CD4-positive, alpha-beta T cell treated with Interleukin-15 for 4 hours (primary cell): ENCODE measurements at places on chromosomes 13 and 19.
A peak's percentile ranks its signal among the peaks of the same experiment; 100 is the strongest.

- DNase-seq = no peak
Observed at GRCh38 chr13:26919732-26920131, 159.1 kb upstream of the GPR12 start.

- peak; percentile 88 for DNase-seq
Observed at GRCh38 chr19:16078759-16079707, 2.7 kb downstream of the TPM4 start.

- no peak for DNase-seq
Observed at GRCh38 chr13:20231839-20232555, at the start of gene GJB6. TSS of gene GJB6 (minus strand) at chr13:20232319. CDS start at chr13:20223480, 8,839 bp downstream.

- DNase-seq = no peak
Observed at GRCh38 chr13:114034481-114034891, 60.6 kb upstream of the C13orf46 start.

DNA sequence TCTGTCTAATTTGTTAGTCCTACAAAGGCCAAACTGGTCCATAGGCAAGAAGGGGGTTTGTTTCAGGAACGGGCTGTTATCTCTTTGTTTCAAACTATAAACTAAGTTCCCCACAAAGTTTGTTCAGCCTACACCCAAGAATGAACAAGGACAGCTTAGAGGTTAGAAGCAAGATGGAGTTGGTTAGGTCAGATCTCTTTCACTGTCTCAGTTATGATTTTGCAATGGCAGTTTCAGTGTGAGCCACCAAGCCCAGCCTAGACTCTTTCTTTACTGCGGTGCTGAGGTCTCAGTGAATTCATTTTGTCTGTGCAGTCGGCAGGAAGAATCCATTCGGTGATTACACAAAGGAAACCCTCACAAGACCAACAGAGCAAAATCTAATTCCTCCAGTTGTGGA, 56.6 kb upstream of the ABCC4 start:
- no peak for DNase-seq

DNA sequence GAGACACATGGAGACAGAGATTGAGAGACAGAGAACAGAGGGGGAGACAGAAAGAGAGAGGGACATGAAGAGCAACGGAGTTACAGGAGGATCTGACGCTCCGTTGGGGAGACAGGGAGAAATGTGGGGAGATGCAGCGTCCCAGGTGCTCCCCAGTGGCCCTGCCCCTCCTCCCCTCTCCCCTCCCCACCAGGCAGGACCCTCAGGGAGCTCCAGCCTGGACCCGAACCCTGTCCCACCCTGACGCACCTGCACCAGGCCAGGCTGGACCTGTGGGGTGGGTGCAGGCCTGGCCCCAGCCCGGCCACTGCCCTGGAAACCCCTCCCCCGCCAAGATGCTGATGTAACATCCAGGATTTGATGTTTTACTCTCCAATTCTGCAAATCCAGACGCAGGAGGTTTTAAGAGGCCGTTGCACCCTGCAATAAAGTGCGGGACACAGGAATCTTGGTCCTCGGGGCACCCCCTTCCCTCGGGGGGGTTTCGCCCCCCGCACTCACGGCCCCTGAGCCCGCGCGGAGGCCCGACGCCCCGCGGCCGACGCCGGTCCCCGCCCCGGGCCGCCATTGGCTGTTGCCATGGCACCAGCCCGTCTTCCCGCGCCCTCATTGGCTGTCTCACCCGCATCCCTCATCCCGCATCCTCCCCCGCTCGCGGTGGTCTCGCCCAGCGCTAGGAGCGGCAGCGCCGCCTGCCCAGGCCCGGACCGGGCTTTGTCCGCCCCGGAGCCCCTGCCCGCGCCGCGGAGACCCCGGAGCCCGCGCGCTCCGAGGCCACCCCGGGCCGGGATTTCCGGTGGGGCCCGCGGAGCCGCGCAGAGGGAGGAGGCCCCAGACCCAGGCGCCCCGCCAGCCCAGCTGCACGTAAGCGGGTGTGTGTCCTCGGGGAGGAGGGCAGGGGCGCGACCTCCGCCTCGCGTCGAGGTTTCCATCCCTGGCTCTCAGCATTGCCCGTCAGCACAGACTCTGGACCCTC, at the start of gene APC2:
Gene APC2 (plus strand): TSS at position 655 of the 976 bp plus-strand sequence. CDS start 2,881 bp downstream, outside the sequence.
- DNase-seq = peak; percentile 16

- DNase-seq = no peak
Observed at GRCh38 chr13:29482504-29482903, 113.0 kb downstream of the SLC7A1 start.

GRCh38 chr19:39411832-39412099, 703 bp upstream of the PLEKHG2 start:
- DNase-seq = peak; percentile 93

- peak; percentile 72 for DNase-seq
Observed at GRCh38 chr19:7799640-7800355, 30.2 kb upstream of the EVI5L start.

- DNase-seq = peak; percentile 28
Observed at GRCh38 chr13:40401911-40402776, 264.3 kb downstream of the FOXO1 start.

- DNase-seq = no peak
Observed at GRCh38 chr13:32205431-32206096, 109.6 kb downstream of the ZAR1L start.
